ENCODE measurements at places on chromosomes 3 and 15.

DNA sequence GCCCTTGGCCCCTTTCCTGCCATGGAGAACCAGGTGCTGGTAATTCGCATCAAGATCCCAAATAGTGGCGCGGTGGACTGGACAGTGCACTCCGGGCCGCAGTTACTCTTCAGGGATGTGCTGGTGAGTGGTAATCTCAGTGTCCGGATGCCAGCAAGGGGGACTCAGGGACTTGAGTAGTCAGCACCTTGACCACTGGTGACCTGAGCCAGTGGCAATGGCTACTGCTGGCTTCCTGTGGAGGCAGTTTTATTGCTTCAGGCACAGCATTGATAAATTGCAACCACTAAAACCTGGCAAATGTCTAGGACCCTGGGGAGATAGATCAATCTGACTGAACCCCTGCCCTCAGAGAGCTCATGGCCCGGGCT, 830 bp downstream of the MAP2K5 start:
- no peak for DNase-seq

DNA sequence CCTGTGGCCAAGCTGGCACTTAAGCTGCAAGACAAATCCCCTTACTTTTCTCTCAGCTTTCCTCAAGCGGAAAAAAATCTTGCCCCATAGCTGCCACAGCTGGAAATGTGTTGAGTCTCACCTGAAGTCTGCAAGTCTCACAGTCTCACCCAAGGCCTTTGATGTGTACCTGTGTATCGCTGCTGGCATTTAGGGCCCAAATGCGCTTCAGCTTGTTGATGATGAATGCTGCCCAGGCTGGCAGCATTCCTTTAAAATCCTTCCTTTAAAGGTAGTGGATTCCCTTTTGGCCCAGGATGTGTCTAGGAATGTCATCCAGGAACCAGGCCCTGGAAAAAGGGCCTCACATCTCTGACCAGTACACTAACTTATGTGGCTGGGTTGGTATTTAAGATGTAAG, 7.0 kb downstream of the OR5K4 start:
- DNase-seq: no peak

- no peak for DNase-seq
These were observed 24.7 kb upstream of the TM2D3 start for GRCh38 chr15:101676921-101677329.

- DNase-seq: no peak
These were observed 687.1 kb downstream of the IGSF11 start for GRCh38 chr3:118347396-118348168.

DNA sequence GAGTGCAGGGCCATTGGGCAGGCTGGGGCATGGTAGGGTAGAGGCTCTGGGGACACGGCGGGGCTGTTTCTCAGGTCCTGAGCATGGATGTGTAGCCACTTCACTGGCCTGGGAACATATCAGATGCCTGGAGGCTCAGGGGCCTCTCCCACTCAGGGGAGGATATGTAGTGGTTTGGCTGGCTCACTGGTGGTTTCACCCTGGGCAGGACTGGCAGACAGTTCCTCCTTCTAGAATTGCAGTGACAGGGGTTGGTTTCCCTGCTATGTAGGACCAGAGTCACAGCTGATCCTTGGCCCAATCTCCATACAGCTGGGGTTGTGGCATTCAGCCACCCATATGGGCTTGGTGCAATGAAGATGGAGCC, 4.8 kb upstream of the ARHGAP31 start:
- no peak for DNase-seq

GRCh38 chr3:126816986-126817777, 113.1 kb downstream of the CHCHD6 start:
- DNase-seq: no peak

DNA sequence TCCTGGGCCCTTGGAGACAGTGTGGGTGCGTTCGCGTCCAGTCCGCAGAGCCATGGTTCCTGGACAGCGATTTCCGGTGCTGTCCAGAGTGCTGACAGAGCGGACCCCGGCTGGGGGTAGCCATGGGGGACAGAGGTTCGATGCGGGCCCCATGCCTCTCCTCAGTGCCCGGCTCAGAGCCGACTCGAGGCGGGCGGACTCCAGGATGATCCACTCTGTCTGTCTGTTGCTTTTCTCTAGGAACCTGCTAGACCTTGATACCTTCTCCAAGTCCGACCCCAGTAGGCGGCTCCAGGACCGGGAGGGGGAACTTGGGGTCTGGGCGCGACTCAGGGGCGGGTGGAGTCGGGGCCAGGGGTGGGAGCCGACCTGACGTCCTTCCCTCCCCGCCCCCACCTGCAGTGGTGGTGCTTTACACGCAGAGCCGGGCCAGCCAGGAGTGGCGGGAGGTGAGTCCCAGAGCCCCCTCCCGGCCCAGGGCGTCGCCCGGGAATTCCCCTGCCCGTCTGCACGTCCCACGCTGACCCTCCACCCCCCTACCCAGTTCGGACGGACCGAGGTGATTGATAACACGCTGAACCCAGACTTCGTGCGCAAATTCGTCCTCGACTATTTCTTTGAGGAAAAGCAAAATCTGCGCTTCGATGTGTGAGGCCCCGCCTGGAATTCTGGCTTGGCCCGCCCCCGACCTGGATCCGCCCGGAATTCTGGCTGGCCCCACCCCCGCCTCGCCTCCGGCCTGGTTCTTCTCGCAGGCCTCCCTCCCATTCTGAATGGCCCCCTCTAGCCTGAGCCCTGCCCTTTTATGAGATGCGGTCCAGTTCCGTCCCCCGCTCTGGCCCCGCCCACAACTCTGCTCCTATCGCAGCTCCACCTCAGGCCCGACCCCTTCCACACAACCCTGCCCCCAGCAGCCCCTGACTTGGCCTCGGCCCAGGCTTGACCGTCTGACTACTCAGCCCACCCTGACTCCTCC, 1.0 kb downstream of the CPNE9 start:
- DNase-seq: peak; percentile 52

DNA sequence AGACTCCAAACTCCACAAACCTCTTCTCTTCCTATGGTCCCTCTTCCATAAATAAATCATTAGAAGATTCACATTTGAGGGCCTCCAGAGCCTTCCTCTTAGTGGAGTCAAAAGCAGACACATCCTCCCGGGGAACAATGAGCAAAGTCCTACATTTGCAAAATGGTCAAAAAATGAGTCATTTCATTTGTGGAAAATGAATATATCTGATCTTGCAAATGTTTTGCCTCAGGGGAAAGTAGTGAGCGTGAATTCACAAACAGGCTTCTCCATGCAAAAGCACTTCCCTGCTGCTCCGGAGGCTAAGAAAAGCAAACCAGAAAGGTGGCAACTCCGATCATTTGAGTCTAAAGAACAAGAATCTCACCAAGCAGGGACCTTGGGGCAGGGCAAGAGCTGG, 86.7 kb upstream of the IQSEC1 start:
- DNase-seq: no peak

DNA sequence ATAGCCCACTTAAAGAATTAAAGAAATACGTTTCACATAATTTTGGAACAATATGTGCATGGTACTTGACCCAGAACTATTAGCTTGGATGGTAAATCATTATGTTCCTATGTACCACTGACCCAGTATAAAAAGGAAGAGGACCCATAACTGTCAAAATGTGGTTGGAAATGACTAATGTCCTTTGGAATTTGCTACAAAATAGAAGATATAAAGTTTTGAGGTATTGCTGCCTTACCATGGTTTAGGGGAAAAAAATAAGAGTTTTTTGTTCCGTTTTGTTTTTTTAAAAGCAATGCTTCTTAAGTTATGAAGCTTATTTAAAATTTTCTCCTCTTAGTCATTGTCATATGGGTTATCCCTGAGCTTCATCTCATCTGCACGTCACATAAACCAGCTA, 15.8 kb upstream of the TFDP2 start:
- no peak for DNase-seq

- DNase-seq: no peak
These were observed 7.6 kb downstream of the SLC27A2 start for GRCh38 chr15:50189633-50190032.

- no peak for DNase-seq
These were observed 212.8 kb upstream of the PRICKLE2 start for GRCh38 chr3:64438066-64438465.

DNA sequence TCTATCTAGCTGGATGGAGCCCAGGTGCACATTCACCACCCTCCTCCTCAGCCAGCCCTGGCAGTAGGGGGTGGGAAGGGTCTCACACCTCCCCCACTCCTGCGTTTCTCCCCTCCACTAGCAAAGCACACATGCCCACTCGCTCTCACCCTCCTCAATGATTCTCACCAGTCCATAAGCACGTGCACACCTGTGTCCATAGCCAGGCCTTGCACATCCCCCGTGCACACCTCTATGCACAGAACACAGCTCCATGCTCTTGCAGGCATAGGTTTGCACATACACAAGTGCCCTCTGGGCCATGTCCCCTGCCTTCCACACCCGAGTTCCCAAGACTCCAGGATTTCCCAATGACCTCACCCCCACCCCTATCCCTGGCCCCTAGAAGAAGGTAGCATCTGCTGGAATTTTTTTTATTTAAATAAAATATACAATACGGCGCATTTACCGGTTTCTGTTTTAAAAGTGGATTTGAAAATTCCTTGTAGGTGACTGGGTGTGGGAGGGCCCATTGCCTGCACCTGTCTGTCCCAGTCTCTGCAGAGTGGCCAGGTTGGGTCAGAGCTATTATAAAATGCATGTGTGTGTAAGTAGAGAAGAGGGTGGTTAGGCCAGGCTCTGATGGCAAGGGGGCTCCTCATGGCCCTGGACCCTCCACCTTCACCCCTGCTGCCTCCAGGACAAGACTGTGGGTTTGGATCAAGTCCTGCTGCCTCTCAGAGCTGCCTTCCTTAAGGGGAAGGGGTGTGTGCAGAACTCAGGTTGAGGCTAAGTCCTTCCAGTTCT, 49.1 kb downstream of the HCN4 start:
- no peak for DNase-seq

DNA sequence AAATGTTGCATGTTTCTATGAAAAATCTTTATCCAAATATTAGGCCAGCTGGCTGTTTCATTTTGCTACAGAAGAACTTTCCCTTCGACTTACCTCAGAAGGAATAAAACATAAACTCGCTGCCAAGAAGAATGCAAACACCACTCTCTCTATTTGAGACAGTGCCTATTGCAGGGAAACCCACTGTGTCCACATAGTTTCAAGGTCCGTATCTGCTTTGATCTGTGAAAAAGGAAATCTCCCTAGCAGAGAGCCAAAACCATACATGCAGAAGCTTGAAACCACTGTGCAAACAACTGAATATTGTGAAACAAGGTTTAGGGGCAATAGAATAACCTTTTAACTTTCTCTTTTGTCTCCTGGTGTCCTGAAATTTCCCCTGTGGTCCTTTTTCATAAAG, 35.0 kb upstream of the CAPN7 start:
- DNase-seq: no peak

- no peak for DNase-seq
These were observed 19.2 kb downstream of the PLD1 start for GRCh38 chr3:171790898-171791691.

GRCh38 chr3:170632780-170633179, 46.9 kb upstream of the SLC7A14 start:
- DNase-seq: no peak

- DNase-seq: peak; percentile 64
These were observed 49.7 kb upstream of the MYZAP start for GRCh38 chr15:57541805-57542504.

- DNase-seq: no peak
These were observed 582.2 kb downstream of the FOXP1 start for GRCh38 chr3:71001303-71001830.

GRCh38 chr3:126155819-126156218, 24.6 kb downstream of the ALDH1L1 start:
- no peak for DNase-seq

DNA sequence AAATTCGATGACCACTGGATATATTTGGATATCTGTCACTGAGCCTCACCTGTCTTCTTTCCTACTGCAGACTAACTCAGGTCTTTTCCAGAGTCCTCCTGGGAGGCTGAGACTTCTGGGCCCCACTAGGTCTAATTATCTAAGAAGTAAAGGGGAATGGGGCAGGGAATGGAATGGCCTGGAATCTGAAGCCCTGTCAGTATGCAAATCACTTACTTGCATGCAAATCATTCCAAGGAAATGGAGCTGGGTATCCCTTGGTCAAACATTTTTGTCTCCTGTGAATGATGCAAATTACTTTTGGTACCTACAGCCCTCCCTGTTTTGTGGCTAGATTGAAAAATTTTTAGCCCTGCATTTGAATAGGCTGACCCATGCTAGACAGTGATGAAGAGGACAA, 5.3 kb upstream of the SPSB4 start:
- no peak for DNase-seq

DNA sequence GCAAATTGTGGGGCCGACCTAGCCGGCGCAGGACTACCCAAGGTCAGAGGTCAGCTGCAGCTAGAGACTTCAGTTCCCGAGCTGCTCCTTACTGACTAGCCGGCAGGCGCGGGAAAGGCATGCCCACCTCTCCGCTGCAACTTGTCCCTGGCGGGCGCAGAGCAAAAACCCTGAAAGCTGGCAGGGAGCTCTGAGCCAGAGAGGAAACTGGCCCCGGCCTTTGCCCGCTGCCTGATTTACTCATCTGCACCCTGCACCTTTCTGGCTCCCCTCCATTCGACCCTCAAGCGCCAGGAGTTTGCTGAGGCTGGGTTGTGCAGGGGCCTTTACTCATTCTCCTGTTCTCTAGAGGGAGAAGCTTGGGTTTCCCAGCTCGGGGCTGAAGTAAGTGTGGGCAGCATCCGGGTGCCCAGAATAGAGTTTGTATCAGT, 1.5 kb downstream of the ZIC4 start:
- no peak for DNase-seq

- no peak for DNase-seq
These were observed 48.2 kb downstream of the SRGAP3 start for GRCh38 chr3:9201266-9201665.

GRCh38 chr15:56798639-56799038, 65.3 kb upstream of the ZNF280D start:
- no peak for DNase-seq

DNA sequence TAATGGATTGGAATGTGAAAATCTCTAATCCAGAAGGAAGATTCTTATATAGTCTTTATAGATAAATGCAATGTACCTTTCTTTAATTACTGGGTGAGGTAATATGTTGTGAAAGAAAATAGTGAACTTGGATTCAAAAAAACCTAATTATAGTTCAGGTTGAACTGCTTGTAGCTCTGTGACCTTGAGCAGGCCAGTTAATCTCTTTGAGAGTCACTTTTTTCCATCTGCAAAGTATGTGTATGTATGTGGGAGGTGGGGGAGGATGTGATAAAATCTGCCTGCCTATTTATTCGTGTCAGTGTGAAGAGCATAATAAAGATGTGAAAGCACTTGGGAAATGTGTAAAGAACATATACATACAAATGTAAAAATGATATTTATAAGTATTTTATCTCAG, 34.4 kb downstream of the GLCE start:
- no peak for DNase-seq
